ENCODE measurements at places on chromosomes 3 and 15. TPM values are rescaled to one million over a fixed set of nuclear protein-coding genes. Genes with fewer than 3 reads are reported as not detected.

- no peak overlapping the region for H3K27ac ChIP-seq
- H3K36me3 ChIP-seq, result peaks cover 8% of the 10 kb centered on the region
- DNase-seq, result no peak
- H3K27me3 ChIP-seq, result no peaks in the 10 kb centered on the region
- no peaks in the 10 kb centered on the region for H3K4me1 ChIP-seq
- H3K4me3 ChIP-seq, result no peak overlapping the region
These were observed 22.9 kb upstream of the PLXNA1 start for GRCh38 chr3:126959921-126960603.

DNA sequence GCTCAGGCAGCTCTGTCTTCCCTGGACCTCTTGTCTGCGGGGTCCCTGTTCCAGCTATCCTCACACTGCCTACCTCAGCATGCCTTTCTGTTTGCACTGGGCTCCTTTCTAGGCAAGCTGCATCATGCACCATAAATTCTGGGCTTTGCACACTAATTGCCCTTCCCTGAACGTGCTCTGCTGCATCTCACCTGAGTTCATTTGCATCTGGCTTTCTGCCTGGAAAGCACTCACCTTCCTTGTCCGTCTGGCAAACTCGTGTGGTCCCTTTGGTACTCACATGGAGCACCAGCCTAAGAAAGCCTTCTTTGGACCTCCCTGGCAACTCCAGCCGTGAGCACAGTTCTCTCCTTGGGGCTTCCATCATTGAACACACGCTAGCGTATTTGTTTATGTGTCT is 365.6 kb downstream of the SV2B start:
- no peak overlapping the region for H3K4me3 ChIP-seq
- H3K27me3 ChIP-seq, result no peaks in the 10 kb centered on the region
- H3K36me3 ChIP-seq, result no peaks in the 10 kb centered on the region
- DNase-seq, result no peak
- H3K4me1 ChIP-seq, result peaks cover 18% of the 10 kb centered on the region

- no peak overlapping the region for H3K4me3 ChIP-seq
- no peak overlapping the region for H3K27ac ChIP-seq
- H3K27me3 ChIP-seq, result no peaks in the 10 kb centered on the region
- H3K4me1 ChIP-seq, result peaks cover 11% of the 10 kb centered on the region
- H3K36me3 ChIP-seq, result no peaks in the 10 kb centered on the region
- no peak for DNase-seq
These were observed 274.8 kb downstream of the BBX start for GRCh38 chr3:107797586-107797985.

The SLC6A20 gene
- total RNA-seq, result 7.3 TPM

- H3K36me3 ChIP-seq, result peaks cover 82% of the 10 kb centered on the region
- no peaks in the 10 kb centered on the region for H3K27me3 ChIP-seq
- H3K27ac ChIP-seq, result peak within 1 kb of the TSS; percentile 98
- peak within 1 kb of the TSS; percentile 98 for H3K4me3 ChIP-seq
- H3K4me1 ChIP-seq, result peaks cover 45% of the 10 kb centered on the region
These were observed at the start of gene WDR73 for GRCh38 chr15:84653910-84654688. TSS of gene WDR73 (minus strand) at chr15:84654283. CDS start at chr15:84654274, 9 bp downstream.

- peak; percentile 49 for DNase-seq
- H3K4me1 ChIP-seq, result peaks cover 6% of the 10 kb centered on the region
- H3K27ac ChIP-seq, result no peak overlapping the region
- peak overlapping the region; percentile 82 for H3K4me3 ChIP-seq
- H3K36me3 ChIP-seq, result peaks cover 23% of the 10 kb centered on the region
These were observed 112.1 kb upstream of the ICE2 start for GRCh38 chr15:60590935-60591495.
